ENCODE measurements at places on chromosomes 2 and 18.
A peak's percentile ranks its signal among the peaks of the same experiment; 100 is the strongest.

- no peak for DNase-seq
These were observed 312 bp downstream of the NR4A2 start for GRCh38 chr2:156332284-156332533.

DNA sequence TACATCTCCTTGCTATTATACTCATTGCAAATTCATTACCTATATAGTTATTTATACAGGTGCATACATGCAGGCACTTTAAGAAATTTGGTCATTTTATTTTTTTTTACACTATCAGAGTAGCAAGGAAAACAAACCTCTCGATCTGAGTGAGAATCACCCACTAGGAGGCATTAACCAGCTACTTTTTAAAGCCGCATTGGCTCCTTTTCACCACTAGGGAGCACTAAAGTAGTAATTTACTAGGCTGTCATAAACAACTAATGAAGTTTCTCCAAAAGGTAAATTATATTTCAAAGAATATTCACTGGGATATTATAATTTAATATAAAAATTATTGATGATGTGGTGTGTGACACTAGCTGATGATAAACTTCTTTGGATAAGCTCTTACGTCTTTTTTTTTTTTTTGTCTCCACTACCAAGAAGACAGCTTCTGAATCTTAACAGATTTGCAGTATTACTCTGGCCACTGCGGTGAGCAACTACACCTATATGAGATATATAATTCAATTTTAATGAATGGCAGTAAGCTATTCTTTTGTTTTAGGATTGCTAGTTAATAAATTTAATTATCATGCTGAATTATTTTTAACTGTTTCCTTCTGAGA is 101.9 kb downstream of the NOL4 start:
- DNase-seq: no peak

DNA sequence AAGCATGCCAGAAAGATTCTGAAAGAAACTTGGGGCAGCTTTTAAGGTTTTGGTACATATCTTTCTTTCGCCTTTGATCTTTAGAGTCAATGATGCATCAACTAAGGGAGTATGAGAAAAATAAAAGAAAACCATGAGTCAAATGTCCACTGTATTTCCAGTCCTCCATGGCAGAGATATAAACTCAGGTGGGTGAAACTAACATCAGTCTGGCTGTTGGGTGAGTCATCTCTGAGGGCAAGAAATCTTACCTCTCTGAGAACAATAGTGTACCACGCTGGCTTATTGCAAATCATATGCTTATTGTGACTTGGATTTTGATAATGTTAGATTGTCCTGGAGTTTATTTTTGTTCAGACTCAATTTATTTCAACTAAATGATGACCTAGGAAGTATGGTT is 521.0 kb downstream of the PLCL1 start:
- no peak for DNase-seq

DNA sequence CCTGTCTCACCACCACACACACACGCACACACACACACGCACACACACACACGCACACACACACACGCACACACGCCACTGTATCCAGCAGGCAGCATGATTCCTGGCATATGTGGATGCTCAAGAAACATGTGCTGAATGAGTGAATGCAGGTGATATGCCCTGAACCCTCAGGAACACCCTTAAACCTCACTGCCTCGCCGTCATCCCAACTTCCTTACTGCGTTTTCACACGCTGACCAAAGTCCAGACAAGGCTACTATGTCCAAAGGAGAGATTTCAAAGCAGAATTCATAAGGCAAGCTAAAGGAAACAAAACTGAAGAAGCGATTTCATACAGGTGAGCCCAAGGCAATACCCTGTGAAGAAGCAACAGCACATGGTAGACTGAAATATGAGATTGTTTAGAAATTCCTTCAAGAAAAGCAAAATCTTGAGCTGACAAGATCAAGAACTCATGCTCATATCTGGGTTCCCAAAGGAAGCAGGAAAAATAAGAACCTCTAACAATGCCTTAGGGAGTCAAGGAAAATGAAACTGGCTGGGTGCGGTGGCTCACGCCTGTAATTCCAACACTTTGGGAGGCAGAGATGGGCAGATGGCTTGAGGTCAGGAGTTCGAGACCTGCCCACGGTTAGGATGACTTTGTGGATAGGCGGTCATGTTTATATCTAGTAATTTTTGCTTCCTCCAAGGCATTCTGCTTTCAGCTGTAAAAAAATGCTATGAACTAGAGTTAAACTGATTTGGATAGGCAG is 69.1 kb downstream of the TNFRSF11A start:
- no peak for DNase-seq

GRCh38 chr2:101253013-101253702 is 472 bp downstream of the CNOT11 start:
- peak; percentile 75 for DNase-seq

GRCh38 chr2:102235042-102235473 is 48.2 kb downstream of the IL1RL2 start:
- no peak for DNase-seq

GRCh38 chr18:2139691-2140090 is 431.6 kb downstream of the METTL4 start:
- no peak for DNase-seq

DNA sequence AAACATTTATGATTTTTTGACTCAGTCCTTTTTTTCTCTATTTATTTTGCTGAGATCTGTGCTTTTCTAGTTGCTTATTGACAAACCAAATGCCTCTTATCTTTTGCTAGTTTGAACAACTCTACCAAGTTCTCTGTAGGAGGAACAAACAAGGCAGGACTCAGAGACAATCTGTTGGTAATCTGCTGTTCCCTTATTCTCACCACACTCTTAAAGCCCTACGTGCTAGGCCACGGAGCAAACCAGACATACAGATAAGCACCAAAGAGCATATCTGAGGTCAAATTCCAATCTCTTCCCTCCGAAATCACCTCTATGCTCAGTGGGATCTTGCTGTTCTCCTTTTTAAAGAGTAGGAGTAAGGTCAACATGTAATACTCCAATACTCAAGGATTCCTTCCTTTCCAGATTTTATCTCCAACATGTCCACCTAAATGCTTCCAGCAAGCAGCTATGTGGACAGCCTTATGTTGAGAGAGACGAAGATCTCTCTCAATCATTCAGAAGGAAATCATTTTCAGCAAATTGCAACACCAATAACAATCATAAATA is 18.4 kb downstream of the FN1 start:
- DNase-seq: no peak

DNA sequence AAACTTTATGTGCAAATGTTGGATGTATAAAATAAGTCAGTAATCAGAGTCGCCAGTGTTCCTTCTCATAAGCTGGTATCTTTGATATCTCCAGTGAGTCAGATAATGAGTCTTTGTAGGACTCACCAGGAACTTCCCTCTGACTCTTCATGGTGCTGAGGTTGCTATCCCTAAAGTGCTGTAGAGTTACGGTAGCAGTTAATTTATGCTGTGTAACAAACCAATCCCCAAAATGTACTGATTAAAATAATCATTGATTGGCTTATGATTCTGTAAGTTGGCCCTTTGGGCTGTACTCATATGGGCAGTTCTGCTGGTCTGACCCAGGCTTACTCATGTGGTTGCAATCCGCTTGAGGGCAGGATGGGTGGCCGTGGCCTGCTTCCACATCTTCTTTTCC is 43.8 kb downstream of the MAIP1 start:
- DNase-seq: no peak

DNA sequence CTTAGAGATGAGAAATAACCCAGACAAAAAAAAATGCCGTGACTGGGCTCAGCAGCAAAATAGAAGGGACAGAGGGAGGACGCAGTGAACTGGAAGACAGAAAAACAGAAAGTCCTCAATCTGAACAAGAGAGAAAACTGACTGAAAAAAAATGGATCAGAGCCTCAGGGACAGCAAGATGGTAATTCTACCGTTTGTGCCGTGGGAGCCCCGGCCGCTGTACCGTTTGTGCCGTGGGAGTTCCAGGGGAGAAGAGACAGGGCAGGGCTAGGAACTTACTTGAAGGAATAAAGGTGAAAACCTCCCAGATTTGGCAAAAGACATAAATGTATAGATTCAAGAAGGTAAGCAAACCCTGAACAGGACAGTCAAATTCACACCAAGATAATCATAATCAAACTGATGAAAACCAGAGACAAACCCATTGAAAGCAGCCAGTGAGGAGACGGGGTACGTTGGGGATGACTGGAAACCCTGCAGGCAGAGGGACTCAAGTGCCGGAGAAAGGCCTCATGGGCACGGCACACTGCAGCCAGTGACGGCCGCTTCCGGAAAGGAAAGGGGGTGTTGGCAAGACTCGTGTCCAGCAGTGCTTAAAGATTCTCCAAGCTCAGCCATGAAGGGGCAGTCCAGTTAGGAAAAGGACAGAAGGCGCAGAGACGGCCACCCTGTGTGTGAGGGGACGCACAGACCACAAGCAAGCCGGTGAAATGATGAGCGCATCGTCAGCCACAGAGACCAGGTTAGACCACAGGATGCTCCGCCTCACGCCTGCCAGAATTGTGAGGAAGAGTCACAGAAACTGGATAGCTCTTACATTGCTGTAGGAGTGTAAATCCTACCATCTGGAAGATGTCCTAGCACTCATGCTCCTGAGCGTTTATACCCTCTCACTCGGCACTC is 40.0 kb upstream of the NFATC1 start:
- DNase-seq: no peak

GRCh38 chr2:169980001-169980400 is 152.7 kb downstream of the UBR3 start:
- DNase-seq: no peak

- DNase-seq: no peak
These were observed 72.9 kb upstream of the SCG2 start for GRCh38 chr2:223674998-223675609.

- no peak for DNase-seq
These were observed 96.0 kb downstream of the SMAD7 start for GRCh38 chr18:48854780-48855179.

DNA sequence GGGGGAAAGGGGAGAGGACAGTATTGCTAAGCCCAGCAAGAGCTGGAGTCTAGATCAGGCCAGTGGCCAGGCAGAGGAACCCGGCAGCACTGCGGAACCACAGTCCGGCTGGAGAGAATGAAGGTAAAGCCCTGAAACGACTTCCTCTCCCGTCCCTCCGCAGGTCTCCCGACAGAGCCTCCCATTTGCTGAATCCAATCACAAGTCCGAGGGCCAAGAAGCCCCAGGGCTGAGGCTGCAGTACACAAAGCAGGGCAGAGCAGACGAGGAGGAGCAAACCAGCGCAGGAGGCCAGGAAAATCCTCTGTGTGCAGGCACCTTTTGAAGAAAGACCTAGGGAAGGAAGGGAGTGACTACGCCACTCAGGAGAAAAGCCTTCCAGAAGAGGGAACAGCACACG is 104.4 kb downstream of the OSBPL1A start:
- DNase-seq: no peak

DNA sequence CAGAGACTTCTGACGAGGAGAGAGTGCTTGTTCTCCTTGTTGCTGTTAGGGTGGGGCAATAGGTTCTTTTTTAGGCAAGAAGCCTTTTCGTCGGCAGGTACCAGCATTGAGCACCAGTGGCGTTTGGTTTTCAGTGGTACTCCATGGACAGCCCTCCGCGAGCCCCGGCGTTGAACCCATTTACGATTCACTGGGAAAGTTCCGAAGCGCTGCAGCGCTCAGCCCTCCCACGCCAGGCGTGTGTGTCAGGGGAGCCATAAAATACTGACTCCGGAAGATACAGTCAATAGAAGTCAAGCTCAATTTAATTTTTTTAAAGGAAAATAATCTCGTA is 494 bp upstream of the ROCK1 start:
- no peak for DNase-seq

GRCh38 chr2:196234672-196235071 is 63.3 kb upstream of the STK17B start:
- no peak for DNase-seq

DNA sequence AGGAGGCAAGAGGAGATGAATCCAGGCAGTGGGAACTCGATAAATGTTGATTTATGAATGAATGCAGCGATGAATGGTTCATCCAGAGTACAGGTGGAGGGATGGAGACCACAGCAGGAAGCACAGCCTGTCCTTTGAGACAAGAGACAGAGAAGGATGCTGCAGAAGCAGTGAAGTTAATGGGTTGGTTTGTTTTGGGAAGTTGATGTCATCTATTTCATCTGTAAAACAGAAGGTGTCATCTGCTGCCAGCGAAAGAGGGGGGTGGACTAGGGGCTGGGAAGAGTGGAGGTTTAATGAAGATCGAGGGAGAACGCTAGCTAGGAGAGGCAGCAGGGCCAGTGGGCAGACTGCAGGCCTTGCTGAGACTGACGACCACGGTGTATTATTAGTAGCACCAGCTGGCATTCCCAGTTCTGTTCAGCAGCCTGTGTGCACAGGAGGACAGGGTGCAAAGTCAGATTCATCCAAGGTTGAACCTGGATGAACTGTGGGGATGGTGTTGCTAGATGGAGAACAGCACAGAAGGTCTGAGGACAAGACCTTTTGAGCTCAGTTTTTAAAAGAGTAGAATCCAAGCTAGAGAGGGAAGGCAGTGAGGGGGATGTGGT is 120.3 kb upstream of the CAPN13 start:
- DNase-seq: no peak

DNA sequence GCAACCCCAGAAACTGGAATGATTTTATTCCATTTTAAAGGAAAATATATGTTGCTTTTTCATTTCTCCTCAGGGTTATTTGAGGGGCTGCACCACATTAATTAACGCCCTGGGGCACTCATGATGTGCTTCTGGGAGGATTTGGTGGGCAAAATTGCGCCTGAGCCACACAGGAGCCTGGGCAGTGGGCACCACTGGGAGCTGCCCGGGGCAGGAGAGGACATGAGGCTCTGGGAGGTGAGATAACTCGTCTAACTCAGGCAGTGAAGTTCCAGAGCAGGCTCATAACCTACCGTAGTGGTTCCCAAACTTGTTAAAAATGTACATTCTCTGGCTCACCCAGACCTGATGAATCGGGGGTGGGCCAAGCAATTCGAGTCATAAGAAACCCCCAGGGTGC is 68.3 kb downstream of the EDAR start:
- DNase-seq: no peak

DNA sequence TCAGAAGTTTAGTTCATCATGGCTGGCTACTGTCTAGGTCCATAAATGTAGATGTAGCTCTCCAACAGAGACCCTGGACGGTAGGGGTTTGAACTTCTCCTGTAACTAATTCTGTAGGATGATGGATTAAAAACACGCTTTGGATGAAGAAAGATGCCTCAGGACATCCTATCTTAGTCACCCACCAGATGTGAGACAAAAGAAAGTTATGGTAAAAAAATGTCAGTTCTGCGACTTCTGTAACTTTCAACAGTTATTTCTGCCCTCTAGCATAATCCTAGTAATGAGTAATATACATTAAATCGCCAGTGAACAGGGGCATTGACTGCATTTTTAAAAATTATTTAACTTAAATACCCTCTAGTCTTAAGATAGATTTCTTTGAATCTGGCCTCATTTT is 210.1 kb upstream of the LRATD1 start:
- DNase-seq: no peak

Measured in CD4-positive, alpha-beta T cell (primary cell).